Heart right ventricle (tissue), 16 donors: ENCODE measurements at places on chromosomes 7 and 10.

GRCh38 chr10:43340619-43341018 is 30.8 kb upstream of the FXYD4 start:
- no peak overlapping the region for H3K4me3 ChIP-seq
- no peaks in the 10 kb centered on the region for H3K36me3 ChIP-seq
- H3K4me1 ChIP-seq, result no peaks in the 10 kb centered on the region

GRCh38 chr7:79785556-79785955 is 332.1 kb upstream of the MAGI2 start:
- no peak for DNase-seq
- no peaks in the 10 kb centered on the region for H3K27me3 ChIP-seq
- H3K36me3 ChIP-seq, result no peaks in the 10 kb centered on the region
- H3K4me1 ChIP-seq, result no peaks in the 10 kb centered on the region
- no peak overlapping the region for H3K27ac ChIP-seq

DNA sequence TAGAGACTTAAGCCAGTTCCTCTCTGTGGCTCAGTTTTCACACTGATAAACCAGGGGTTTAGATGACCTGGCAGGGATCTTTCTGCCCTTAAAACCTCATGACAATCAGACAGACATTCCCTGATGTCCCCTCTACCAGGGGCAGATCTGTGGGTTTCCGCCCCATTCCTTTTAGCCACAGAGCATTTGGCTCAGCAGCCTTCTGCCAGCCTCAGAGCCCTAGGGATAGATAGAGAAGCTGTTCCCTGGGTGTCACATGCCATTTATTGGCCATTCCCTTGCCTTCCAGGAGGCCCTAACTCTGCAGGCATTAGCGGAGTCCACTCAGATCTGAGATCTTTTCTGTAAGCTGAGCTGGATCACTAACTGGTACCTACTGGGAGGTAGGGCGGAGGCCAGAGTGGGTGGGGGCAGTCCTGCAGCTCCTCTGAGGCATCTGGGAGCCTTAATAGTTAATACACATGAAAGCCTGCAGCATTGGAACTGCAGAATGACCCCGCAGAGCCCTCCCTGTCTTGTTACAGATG is 101.5 kb downstream of the ZMIZ1 start:
- DNase-seq, result no peak
- H3K27ac ChIP-seq, result peak overlapping the region; percentile 95
- peaks cover 72% of the 10 kb centered on the region for H3K4me1 ChIP-seq
- no peak overlapping the region for H3K4me3 ChIP-seq
- no peaks in the 10 kb centered on the region for H3K36me3 ChIP-seq

GRCh38 chr7:114086914-114087652 is 168.3 kb upstream of the PPP1R3A start:
- H3K27ac ChIP-seq, result no peak overlapping the region
- H3K36me3 ChIP-seq, result no peaks in the 10 kb centered on the region
- no peaks in the 10 kb centered on the region for H3K4me1 ChIP-seq
- peak overlapping the region; percentile 55 for H3K4me3 ChIP-seq

GRCh38 chr7:112748381-112748780 is 41.8 kb downstream of the TMEM168 start:
- no peak overlapping the region for H3K4me3 ChIP-seq
- no peak for DNase-seq
- H3K4me1 ChIP-seq, result no peaks in the 10 kb centered on the region
- H3K27ac ChIP-seq, result no peak overlapping the region
- H3K36me3 ChIP-seq, result no peaks in the 10 kb centered on the region
- no peaks in the 10 kb centered on the region for H3K27me3 ChIP-seq

GRCh38 chr7:1884583-1885350 is 214.7 kb downstream of the ELFN1 start:
- DNase-seq, result no peak
- no peak overlapping the region for H3K27ac ChIP-seq
- H3K4me3 ChIP-seq, result no peak overlapping the region

- H3K27ac ChIP-seq, result no peak overlapping the region
- H3K4me3 ChIP-seq, result no peak overlapping the region
- peak; percentile 76 for DNase-seq
- H3K27me3 ChIP-seq, result no peaks in the 10 kb centered on the region
- peaks cover 14% of the 10 kb centered on the region for H3K4me1 ChIP-seq
- H3K36me3 ChIP-seq, result peaks cover 26% of the 10 kb centered on the region
These were observed 21.6 kb upstream of the AP5Z1 start for GRCh38 chr7:4753598-4754432.

DNA sequence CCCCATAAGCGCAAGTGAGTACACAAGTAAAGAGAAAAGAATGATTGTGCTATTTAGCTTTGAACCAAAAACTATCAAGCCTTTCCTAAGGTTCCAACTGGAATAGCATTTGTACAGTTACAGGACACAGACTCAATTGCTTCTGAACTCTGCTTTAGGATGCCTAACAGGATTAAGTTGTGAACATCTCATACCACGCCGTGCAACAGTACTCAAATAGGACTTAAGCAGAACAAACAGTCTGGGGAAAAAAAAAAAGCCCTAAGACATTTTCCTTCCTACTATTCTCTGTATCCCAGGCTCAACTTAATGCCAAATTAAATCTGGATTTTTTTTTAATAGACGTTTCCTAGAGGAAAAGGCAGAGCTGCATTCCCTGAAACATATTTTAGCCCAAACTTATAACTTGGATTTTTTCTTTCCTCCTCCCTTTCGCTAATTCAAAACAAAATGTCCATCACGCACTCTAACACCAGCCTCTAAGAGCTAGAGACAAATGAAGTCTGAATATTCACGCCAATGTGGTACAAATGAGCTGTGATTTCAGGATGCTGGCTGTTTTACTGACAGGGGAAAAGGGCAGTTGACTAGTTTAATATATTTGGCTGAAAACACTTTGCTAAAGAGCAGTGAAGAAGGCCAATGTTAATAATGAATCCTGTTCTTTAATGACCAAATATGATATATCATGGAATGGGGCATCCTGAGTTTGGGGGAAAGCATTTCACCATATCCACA is 68.6 kb downstream of the CALD1 start:
- peaks cover 49% of the 10 kb centered on the region for H3K36me3 ChIP-seq
- no peak overlapping the region for H3K4me3 ChIP-seq
- no peak for DNase-seq
- H3K27ac ChIP-seq, result peak overlapping the region; percentile 11
- H3K4me1 ChIP-seq, result peaks cover 16% of the 10 kb centered on the region

DNA sequence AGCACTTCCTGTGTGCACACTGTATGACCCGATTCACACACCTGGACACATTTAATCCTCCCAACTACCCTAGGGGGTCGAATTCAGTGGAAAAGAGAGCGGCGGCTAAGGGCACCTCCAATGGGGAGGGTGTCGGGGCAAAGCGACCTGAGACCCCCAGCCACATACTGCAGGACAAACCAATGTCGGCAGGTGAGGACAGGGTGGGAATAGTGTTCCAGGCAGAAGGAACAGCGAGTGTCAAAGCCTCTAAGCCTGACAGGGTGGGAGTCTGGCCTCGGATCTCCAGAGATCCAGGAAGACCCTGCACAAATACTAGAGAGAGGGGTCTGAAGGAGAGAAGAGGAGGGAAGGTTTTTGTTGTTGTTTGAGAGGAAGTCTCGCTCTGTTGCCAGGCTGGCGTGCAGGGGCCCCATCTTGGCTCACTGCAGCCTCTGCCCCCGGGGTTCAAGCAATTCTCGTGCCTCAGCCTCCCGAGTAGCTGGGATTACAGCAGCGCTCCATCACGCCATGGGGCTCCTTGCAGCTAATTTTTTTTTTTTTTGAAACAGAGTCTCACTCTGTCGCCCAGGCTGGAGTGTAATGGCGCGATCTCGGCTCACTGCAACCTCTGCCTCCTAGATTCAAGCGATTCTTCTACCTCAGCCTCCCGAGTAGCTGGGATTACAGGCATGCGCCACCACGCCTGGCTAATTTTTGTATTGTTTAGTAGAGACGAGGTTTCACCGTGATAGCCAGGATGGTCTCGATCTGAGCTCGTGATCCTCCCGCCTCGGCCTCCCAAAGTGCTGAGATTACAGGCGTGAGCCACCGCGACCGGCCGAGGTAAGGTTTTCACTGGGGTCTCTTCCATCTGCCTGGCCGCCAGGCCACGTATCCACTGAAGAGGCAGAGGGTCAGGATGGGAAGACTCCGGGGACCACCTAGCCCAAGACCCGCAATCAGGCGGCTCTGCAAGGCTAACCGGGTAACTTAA is 1.2 kb upstream of the ARPC1B start:
- peak overlapping the region; percentile 91 for H3K27ac ChIP-seq
- H3K36me3 ChIP-seq, result peaks cover 32% of the 10 kb centered on the region
- H3K4me3 ChIP-seq, result peak overlapping the region; percentile 97
- peaks cover 31% of the 10 kb centered on the region for H3K4me1 ChIP-seq
- no peaks in the 10 kb centered on the region for H3K27me3 ChIP-seq
